ENCODE measurements at places on chromosomes 5 and 9. TPM values are rescaled to one million over a fixed set of nuclear protein-coding genes. Genes with fewer than 3 reads are reported as not detected.

DNA sequence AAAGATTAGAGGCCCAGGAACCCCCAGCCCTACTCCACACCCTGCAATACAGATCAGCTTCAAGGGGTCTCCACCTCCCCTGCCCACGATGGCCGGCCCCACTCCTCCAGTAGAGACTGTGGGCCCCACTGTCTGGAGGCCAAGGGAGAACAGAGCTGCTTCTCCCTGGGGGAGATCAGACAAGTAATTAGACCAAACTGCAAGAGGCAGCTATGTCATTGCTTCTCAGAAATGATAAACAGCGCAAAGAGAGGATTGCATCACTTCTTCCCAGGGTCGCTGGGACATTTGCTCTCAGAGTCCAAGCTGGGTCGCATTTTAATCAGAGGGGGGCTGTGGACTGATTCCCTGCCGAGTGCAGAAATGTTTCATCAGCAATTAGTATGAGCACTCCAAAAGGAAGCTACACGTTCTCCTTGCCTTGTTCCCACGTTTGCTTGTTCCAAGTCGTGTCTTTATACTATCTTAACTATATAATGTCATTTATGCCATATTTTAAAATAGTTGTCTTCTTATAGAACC lies 59.9 kb downstream of the ROPN1L start:
- peaks cover 11% of the 10 kb centered on the region for H3K4me1 ChIP-seq
- no peaks in the 10 kb centered on the region for H3K27me3 ChIP-seq
- no peaks in the 10 kb centered on the region for H3K36me3 ChIP-seq

ZFP2 gene
- total RNA-seq = 1.2 TPM

DNA sequence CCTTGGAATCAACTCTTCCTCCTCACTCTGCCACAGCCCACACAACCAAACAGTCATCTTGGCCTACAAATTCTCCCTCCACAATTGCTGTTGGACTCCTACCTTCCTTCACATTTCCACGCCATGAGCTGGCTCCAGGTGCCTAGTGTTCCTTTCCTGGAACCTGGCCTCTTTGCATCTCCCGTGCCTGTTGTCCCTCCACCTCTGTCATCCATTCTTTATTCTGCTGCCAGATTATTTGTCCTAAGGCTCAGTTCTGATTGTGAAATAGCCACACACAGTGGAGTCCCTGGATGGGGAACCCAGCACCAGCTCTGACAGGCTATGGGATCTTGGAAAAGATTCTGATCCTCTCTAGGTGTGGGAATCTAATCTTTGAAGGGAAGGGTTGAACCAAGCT lies 109.1 kb upstream of the ANKH start:
- no peak overlapping the region for H3K27ac ChIP-seq
- H3K36me3 ChIP-seq = no peaks in the 10 kb centered on the region
- no peaks in the 10 kb centered on the region for H3K4me1 ChIP-seq
- H3K27me3 ChIP-seq = no peaks in the 10 kb centered on the region
- H3K4me3 ChIP-seq = no peak overlapping the region
- no peak for DNase-seq

GRCh38 chr5:124397317-124397716 lies 349.1 kb downstream of the ZNF608 start:
- H3K27ac ChIP-seq = no peak overlapping the region
- no peak for DNase-seq
- peaks cover 19% of the 10 kb centered on the region for H3K4me1 ChIP-seq
- no peak overlapping the region for H3K4me3 ChIP-seq
- H3K27me3 ChIP-seq = no peaks in the 10 kb centered on the region

GRCh38 chr9:26612211-26612610 lies 280.4 kb downstream of the CAAP1 start:
- no peak for DNase-seq
- no peaks in the 10 kb centered on the region for H3K27me3 ChIP-seq
- no peak overlapping the region for H3K4me3 ChIP-seq
- no peak overlapping the region for H3K27ac ChIP-seq

DNA sequence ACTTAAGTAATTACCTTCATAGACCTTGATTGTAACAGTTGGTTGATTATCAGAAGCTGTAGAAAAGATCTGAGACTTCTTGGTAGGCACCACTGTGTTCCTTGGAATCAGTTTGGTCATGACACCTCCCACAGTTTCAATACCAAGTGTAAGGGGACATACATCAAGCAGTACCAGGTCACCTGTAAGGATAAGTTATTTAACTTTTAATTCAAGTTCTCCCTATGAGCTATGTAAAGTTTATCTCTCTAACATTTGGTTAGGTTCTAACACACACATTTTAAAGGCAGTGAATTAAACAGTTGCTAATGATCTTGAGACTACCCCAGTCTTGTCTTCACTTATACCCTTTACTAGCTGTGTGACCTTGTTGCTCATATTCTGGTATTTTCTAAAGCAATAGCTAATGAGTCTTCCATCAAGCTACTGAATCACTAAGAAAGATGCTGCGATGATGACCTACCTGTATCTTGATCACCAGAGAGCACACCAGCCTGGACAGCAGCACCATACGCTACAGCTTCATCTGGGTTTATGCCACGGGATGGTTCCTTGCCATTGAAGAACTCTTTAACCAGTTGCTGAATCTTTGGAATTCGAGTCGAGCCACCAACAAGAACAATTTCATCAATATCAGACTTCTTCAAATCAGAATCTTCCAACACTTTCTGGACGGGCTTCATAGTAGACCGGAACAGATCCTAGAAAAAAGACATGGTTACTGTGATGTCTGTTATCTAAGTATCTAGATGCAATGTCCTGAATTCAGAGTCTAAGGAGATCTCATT lies 2.8 kb downstream of the HSPA5 start:
- H3K36me3 ChIP-seq = peaks cover 52% of the 10 kb centered on the region
- H3K4me1 ChIP-seq = peaks cover 67% of the 10 kb centered on the region
- no peak for DNase-seq

CDX1 gene
- not detected for total RNA-seq

DNA sequence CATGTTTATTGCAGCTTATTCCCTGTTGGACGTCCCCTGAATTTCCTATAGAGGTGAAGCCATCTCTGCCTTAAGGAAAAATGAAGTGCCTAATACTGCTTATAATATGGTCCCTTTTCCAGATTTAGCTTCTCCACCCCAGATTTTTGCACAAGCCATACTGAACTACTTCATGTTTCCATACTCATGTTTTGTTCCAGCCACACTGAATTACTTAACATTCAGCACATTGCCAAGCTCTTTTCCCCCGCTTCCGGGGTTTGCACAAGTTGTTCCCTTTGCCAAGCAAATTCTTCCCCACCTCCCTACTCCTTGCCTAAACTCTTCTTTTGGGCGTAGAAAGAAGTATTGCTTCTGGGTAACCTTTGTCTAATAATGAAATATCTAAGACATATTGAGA lies 1.7 kb upstream of the CNTRL start:
- H3K27me3 ChIP-seq = no peaks in the 10 kb centered on the region
- no peaks in the 10 kb centered on the region for H3K36me3 ChIP-seq
- peaks cover 23% of the 10 kb centered on the region for H3K4me1 ChIP-seq
- DNase-seq = peak; percentile 14

SFXN1 gene
- 30.1 TPM for total RNA-seq

DNA sequence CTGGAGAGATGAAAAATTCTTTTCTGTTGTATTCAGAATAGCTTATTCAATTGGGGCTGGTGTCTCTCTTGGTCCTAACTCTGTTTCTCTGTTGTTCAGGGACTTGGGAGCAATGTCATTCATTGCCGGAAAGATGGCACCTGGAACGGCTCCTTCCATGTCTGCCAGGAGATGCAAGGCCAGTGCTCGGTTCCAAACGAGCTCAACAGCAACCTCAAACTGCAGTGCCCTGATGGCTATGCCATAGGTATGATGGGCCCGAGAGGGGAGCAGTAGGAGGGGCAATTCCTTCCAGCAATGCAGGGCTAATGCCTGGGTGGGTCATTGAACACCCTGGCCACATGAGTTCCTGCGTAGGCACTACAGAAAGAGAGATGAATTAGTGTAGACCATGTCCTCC lies 208.9 kb downstream of the PAPPA start:
- H3K4me1 ChIP-seq = peaks cover 31% of the 10 kb centered on the region
- no peaks in the 10 kb centered on the region for H3K36me3 ChIP-seq
- no peaks in the 10 kb centered on the region for H3K27me3 ChIP-seq
- H3K27ac ChIP-seq = no peak overlapping the region
- no peak for DNase-seq

IRGM gene
- total RNA-seq = not detected

MEIKIN gene
- not detected for total RNA-seq

GRCh38 chr9:75739884-75740611 lies 150.4 kb upstream of the PCSK5 start:
- H3K4me3 ChIP-seq = no peak overlapping the region
- H3K27me3 ChIP-seq = no peaks in the 10 kb centered on the region
- no peak overlapping the region for H3K27ac ChIP-seq
- no peak for DNase-seq
- no peaks in the 10 kb centered on the region for H3K36me3 ChIP-seq
- H3K4me1 ChIP-seq = peaks cover 3% of the 10 kb centered on the region

DNA sequence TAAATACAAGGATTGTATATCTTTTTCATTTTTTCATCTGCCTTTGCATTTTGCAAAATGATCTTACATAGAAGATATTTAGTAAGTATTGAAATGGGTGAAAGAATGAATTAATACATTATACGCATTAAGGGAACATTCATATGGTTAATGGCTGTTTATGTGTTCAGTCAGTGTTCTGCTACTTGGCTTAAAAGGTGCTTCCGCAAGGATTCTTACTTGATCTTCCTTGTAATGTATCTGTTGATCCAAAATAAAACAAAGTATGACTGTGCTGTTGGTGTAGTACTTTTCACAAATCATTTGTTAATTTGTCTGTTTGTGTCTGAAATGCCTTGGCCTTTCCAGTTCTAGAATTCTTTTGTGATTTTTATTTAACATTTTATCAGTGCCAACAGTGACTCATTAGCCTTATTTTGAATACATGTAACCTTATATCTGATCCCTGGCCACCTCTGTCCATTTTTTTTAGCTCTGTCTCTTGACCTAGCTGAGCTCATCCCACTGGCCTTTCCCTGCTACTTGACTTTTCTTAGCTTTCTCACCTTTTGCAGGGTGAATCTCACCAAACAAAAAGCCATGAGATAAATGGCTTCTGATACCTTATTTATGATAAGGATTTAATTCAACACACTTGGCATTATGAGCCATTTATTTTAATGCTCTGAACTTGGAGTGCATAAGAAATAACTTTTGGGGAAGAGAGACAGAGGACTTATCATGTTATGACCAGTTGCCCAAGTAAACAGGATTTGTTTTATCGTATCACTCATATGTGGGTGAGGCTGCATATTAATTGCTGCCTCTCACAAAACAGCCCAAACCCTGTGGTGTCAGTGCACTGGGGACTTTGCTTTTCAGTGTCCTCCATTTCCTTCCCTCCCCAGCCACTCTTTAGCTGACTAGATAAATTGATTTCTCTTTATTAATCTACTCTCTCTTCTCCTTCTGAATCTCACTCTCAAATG lies 340.3 kb downstream of the KDM4C start:
- no peak overlapping the region for H3K27ac ChIP-seq
- no peak overlapping the region for H3K4me3 ChIP-seq
- no peaks in the 10 kb centered on the region for H3K36me3 ChIP-seq
- DNase-seq = no peak
- H3K4me1 ChIP-seq = no peaks in the 10 kb centered on the region

ACTBL2 gene
- not detected for total RNA-seq

DNA sequence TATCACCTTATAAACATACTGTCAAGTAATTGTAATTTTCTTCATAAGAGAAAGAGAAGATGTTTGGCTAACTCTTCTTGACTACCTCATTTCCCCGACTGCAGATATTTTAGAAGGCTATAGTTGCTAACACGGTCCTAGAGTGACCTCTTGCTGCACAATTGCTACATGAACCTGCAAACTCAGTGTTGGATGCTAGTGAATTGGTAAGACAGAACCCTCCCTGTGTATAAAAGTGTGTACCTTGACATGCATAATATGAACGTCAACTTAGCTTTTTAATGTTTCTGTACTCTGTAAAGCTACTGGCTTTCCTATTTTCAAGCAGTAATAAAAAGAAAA lies 46.7 kb upstream of the CER1 start:
- H3K4me1 ChIP-seq = peaks cover 8% of the 10 kb centered on the region
- no peaks in the 10 kb centered on the region for H3K36me3 ChIP-seq
- H3K27me3 ChIP-seq = no peaks in the 10 kb centered on the region
- H3K27ac ChIP-seq = no peak overlapping the region

Data from heart right ventricle (tissue), 16 donors.